ENCODE measurements at places on chromosomes 12 and 14.

- DNase-seq = no peak
Measured at GRCh38 chr14:75449036-75449435, 21.2 kb downstream of the JDP2 start.

DNA sequence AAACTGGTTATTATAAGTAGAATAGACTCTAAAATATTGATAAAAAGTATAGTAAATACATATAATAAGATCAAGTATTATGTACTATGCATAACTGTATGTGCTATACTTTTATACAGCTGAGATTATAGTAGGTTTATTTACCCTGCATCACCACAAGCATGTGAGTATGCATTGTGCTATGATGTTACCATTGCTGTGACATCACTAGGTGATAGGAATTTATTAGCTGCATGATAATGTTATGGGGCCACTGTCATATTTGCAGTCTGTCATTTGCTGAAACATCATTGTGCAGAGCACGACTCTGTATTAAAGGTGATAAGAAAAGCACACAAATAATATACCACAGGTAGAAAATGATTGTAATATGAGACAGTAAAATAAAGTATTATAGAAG is 385.6 kb downstream of the ZFP36L1 start:
- no peak for DNase-seq

DNA sequence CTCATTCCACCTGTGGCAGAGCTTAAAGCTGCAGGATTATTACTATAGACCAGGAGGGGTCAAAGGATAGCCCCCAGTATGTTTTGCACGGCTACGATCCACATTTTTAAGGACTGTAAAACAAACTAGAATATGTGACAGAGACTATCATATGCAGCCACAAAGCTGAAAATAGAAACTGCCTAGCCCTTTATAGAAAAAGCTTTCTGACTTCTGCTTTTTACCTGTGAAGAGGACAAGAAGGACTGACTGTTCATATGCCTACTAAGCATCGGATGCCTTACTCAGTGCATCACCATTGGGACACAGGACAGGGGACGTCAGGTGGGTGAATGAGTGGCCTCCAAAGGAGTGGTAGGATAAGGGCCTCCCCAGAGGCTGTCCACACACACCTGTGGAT is 29.8 kb downstream of the SPTB start:
- no peak for DNase-seq

GRCh38 chr14:33948869-33949408 is 1.9 kb downstream of the EGLN3 start:
- DNase-seq = no peak

- DNase-seq = no peak
Measured at GRCh38 chr14:63180011-63180410, 24.2 kb upstream of the RHOJ start.

- no peak for DNase-seq
Measured at GRCh38 chr14:103696466-103697071, 18.7 kb downstream of the XRCC3 start.

DNA sequence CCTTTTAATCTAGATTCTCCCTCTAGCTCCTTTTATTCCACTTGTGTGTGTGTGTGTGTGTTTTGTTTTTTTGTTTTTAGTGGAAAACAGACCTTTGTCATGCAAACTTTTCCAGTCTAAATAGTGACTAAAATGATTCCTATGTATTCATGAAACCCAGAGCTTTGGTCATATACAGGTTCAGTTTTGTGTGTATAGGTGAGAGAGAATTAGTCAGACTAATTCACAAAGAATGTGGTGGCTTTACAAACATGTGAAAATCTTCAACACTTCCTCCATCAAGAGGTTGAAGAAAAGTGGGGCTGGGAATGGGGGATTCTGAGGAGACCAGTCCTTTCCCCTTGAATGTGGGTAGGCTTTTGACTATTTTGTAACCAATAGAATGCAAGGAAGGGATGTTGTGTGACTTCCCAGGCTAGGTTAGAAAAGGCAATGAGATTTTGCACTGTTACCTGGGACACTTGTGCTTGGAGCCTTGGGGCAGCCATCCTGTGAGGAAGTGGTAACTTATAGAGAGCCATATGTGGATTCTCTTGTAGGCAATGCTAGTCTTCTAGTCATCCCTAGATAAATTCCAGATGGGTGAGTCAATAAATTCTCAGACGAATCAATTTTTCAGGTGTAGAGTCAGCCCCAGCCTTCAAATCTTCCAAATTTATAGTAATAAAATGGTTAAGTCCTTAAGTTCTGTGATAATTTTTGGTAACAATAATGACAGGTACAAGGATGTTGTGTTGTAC is 236.1 kb downstream of the CEP128 start:
- no peak for DNase-seq

- no peak for DNase-seq
Measured at GRCh38 chr12:109125791-109126190, 9.4 kb downstream of the ACACB start.
